ENCODE measurements at places on chromosomes 6 and 20. TPM values are rescaled to one million over a fixed set of nuclear protein-coding genes. Genes with fewer than 3 reads are reported as not detected.

DNA sequence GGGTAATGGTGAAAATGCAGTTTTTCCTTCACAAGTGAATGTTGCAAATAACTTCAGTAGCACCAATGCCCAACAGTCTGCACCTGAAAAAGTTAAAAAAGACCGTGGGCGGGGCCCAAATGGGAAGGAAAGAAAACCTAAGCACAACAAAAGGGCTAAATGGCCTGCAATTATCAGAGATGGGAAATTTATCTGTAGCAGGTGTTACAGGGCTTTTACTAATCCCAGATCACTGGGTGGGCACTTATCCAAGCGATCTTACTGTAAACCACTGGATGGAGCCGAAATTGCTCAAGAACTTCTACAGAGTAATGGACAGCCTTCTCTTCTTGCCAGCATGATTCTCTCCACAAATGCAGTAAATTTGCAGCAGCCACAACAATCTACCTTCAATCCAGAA lies 64.8 kb upstream of the SMIM8 start:
- DNase-seq, result no peak

- peak; percentile 59 for DNase-seq
Measured at GRCh38 chr6:82589509-82590206, 226.0 kb downstream of the TPBG start.

DNA sequence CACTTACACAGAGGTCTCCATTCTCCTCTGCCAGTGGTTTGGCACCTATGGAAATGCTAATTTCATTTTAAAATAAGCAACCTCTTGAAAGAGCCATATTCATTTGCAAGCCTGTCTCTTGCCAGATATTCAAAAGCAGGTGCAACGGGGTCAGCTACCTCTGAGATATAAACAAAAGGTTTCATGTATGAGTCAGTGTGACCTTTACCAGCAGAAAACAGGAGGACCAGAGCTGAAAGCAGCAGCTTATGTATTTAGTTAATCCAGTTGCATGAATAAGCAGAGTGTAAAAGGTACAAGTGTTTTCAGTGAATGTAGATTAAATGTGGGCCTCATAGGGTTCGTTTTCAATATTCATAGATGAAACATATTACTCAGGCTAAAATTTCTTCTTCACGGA lies 56.0 kb downstream of the TENT5A start:
- DNase-seq, result peak; percentile 28

DNA sequence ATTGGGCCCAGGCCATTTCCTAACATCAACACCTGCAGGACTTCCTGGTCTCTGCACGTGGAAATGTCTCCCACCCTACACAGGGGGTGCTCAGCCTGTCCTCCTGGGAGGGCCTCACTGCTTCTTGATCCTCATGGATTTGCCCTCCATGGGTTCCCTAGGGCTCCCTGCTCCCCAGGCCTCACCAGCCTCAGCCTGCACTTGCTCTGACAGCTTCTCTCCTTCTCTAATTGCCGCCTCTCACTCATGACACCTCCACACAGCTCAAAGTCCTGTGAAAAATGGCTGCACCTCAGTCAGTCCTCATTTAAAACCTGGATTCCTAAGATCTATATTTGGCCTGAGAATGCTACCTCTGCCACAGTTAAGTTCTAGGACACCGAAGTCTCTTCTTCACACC lies 130.6 kb downstream of the PXDC1 start:
- no peak for DNase-seq

The NOP56 gene
- total RNA-seq, result 214 TPM

GRCh38 chr20:12594410-12595088 lies 414.2 kb upstream of the SPTLC3 start:
- DNase-seq, result peak; percentile 58

The CCN6 gene
- not detected for total RNA-seq

The SERINC1 gene
- total RNA-seq, result 76.3 TPM

GRCh38 chr6:153051801-153052200 lies 49.3 kb upstream of the MTRF1L start:
- no peak for DNase-seq

The GCNT2 gene
- 43.9 TPM for total RNA-seq

GRCh38 chr6:155275808-155276480 lies 12.1 kb downstream of the CLDN20 start:
- DNase-seq, result no peak

GRCh38 chr20:38126932-38127621 lies 38.0 kb downstream of the TGM2 start:
- peak; percentile 99 for DNase-seq

DNA sequence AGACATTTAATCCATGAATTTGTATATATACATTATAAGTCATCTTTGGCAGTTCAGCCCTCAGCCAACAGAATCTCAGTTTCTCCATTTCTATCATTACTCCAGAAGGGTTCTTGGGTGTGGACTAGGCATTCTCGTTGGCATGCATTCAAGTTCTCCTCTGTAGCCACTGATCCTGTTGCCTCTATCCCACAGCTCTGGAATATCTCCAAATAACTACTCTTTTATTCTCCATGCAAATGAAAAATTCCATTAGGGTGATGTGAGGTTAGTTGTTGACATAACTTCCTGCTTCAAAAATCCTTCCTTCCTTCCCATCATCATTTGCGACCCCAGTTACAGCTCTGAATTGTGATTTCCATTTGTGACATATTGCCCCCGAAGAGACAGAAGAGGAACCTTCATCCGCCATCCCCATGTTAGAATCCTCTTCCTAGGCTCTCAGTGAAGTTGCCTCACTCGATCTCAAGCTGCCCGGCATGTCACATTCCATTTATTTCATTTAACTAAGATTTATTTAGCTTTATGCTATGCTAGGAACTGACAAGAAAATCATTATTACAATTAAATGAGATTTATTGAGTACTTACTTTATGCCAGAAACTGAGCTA lies 93.7 kb upstream of the EDN1 start:
- peak; percentile 40 for DNase-seq

DNA sequence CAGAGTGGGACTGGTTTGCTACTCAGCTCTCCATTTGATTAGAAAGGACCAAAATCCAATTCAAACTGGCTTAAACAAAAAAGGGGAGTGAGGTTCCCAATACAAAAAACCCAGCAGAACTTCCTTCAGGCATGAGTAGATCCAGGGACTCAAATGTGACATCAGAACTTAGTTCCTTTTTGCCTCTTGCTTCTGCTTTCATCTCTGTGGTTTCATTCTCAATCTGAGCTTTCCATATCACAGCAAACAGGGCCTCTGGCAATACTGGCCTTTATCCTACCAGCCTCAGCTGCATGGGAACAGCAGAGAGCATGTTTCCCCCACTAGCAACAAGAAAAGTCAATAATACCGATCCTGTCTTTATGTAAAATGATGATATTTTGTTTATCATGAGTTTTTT lies 28.6 kb upstream of the PRELID3B start:
- no peak for DNase-seq

The CALHM4 gene
- total RNA-seq, result not detected

- no peak for DNase-seq
Measured at GRCh38 chr6:2502096-2502997, 248.4 kb downstream of the MYLK4 start.

The PXDC1 gene
- total RNA-seq, result 60.5 TPM

DNA sequence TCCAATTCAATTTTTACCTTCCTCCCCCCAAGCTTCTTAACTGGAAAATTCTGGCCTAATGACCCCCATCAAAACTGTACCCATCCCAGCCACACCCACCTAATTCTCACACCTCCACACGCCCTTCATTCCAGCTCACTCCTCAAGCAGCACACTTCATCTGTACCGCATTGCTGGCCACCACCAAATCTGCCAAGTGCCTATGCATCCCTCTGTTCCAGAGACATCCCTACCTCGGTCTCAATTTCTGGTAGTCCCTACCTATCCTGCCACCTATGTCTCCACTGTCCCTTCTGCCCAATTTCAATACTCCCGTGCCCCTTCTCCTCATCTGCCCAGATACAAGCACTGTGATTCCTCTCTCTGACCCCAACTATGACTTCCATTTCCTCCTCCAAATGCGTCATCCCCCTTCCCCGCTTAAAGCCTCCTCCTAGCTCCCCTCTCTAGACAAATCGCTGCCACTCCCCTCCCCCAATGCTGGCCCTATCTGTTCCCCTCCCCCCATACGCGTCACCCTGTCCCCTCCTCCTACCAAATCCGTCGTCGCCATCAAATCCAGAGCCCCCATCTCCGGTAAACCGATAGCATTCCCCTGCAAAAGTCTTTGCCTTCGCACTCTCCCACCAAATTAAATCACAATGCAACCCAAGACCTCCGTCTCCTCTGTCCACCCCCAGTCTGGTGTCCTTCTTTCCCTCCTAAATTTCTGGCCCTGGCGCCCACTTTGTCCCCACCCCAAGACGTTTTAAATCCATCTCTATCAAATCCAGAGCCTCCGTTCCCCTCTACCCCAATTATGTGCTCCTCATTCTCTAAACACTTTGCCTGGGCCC lies 1.2 kb downstream of the MTCH1 start:
- no peak for DNase-seq

GRCh38 chr6:55994531-55994930 lies 119.1 kb upstream of the BMP5 start:
- DNase-seq, result no peak

Data from Caki2 (cell line).